Right renal pelvis (tissue), 4 donors: ENCODE measurements at places on chromosomes 11 and 22. TPM values are rescaled to one million over a fixed set of nuclear protein-coding genes. Genes with fewer than 3 reads are reported as not detected.

FXYD6 gene
- polyA plus RNA-seq, result 149 TPM

TMEM191C gene
- polyA plus RNA-seq, result 1.2 TPM

GRCh38 chr11:62461740-62462507, 43.1 kb downstream of the SCGB1A1 start:
- DNase-seq, result no peak

GRCh38 chr11:14378171-14378570, 19.2 kb upstream of the RRAS2 start:
- no peak for DNase-seq

GRCh38 chr11:122441666-122442035, 213.9 kb upstream of the UBASH3B start:
- DNase-seq, result peak; percentile 13

UBASH3B gene
- 7.6 TPM for polyA plus RNA-seq

- DNase-seq, result no peak
These were observed 6.0 kb downstream of the SCARF2 start for GRCh38 chr22:20431511-20432192.

DNA sequence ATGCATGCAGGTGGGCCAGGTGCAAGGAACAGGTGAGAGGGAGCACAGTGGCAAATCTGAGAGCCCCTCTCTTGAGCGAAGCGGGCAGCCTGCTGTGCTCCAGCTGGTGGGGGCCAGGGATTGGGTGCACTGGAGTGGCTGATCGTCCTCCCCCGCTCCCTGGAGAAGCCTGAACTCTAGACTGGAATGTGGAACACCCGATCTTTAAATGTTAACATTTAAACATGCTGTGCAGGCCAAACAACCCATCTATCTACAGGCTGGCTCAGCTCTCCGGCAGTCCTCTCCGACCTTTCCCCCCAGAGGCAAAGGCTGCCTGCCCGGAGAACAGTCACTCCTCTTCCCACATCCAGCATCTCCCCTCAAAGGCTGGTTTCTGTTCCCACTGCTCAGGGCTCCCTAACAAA, 5.1 kb downstream of the MRGPRF start:
- no peak for DNase-seq

NRIP3 gene
- 0.86 TPM for polyA plus RNA-seq

F2 gene
- 0.44 TPM for polyA plus RNA-seq

DNA sequence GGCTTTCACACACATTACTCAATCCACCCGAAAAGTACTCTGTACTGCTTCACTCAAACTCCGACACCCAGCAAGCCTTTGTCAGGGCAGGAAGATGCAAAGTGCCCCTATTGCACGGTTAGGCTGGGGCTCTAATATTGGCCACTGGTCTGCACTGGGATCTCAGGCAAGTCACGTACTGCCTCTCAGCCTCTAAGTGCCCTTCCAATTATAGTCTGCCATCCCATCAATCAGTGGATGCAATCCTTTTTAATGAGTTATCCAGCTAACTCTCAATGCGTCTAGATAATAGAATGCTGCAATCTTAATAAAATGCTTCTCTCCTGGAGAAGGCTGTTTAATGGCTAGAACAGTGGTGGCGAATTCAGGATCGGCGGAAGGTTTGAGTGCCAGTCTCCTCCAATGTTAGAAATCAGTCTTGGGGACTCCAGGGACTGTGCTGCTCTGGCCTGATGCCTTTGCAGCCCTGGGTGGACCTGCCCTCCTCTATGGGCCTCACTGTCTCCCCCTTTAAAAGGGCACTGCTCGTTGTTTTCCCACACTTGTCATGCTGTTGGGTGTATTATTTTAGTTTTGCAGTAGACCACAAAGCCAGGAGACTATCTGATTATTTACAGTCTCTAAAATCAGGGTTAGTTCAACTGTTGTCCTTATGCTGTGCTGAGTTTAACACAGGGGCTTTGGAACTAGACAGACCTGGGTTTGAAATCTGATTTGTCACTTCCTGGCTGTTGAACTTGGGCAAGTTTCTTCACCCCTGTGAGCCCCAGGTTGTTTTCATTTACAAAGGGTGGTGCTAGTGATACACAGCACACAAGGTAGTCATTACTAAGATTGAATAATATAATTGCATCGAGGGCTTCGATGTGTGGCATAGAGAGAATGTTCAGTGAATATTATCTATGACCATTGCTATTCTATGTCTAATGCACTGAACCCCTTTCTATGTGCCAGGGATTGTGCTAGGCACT, 36.7 kb downstream of the CLMP start:
- DNase-seq, result no peak

CSF2RB gene
- polyA plus RNA-seq, result 3.3 TPM

GLYATL1 gene
- 181 TPM for polyA plus RNA-seq

GRCh38 chr11:27075192-27075591, 34.6 kb downstream of the BBOX1 start:
- no peak for DNase-seq

LRP5 gene
- 58.3 TPM for polyA plus RNA-seq

MS4A2 gene
- polyA plus RNA-seq, result not detected

- no peak for DNase-seq
These were observed 139.3 kb downstream of the FEZ1 start for GRCh38 chr11:125356797-125357196.

- DNase-seq, result no peak
These were observed 134.4 kb downstream of the NXPE2 start for GRCh38 chr11:114812733-114813132.

- no peak for DNase-seq
These were observed 27.2 kb downstream of the TTC12 start for GRCh38 chr11:113341388-113342165.

ANGPTL5 gene
- not detected for polyA plus RNA-seq

FAM111B gene
- 11.1 TPM for polyA plus RNA-seq

DNA sequence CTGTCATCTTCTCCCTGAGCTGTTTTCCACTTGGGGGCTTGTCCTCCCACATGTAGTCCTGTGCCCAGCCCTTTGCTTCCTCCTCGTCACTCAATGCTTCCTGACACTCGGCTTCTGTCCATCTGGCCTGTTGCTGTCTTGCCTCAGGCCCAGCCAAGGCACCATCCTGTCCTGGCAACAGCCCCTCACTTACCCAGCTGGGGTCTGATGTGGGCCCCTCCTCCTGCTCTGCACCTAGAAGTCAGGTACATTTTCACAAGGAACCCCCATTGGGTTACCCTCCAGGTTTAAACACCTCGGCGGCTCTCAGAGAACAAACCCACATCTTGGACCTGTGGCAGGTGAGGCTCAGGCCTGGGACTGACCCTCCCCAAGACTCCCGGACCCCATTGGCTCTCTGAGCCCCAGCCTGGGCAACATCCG, 784.8 kb downstream of the TBC1D22A start:
- no peak for DNase-seq

UBXN1 gene
- 147 TPM for polyA plus RNA-seq

DNA sequence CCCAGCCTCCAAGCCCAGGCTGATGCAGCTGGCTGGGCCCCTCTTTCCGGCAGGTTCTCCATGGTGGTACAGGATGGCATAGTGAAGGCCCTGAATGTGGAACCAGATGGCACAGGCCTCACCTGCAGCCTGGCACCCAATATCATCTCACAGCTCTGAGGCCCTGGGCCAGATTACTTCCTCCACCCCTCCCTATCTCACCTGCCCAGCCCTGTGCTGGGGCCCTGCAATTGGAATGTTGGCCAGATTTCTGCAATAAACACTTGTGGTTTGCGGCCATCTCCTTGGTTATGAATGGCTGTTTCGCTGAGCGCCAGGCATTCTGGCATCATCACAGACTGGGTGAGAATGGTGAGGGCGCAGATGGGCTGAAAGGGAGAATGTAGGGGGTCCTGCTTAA, 3.6 kb downstream of the PRDX5 start:
- no peak for DNase-seq

POGLUT3 gene
- polyA plus RNA-seq, result 49.2 TPM

GRCh38 chr11:26076233-26076990, 255.5 kb upstream of the ANO3 start:
- no peak for DNase-seq

FGF4 gene
- not detected for polyA plus RNA-seq
